ENCODE measurements at places on chromosomes 3 and 15.
A peak's percentile ranks its signal among the peaks of the same experiment; 100 is the strongest.

DNA sequence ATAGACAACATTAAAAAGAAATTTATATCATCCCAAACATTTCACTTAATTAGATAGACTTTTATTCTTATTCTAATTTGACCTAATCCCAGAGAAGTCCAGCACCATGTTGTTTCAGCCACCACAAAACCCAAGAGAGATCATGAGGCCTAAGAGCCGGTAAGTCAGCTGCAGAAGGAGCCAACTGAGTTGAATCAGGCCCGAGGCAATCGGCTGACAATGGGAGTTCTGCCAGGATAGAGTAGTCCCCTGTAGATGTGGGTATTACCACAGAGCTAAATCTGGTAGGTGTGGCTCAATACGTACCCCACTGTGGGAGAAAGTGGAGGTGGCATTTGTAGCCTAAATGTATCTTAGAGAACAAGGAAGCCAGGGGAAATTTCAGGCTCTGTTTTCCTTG lies 49.7 kb upstream of the UMPS start:
- no peak for DNase-seq

DNA sequence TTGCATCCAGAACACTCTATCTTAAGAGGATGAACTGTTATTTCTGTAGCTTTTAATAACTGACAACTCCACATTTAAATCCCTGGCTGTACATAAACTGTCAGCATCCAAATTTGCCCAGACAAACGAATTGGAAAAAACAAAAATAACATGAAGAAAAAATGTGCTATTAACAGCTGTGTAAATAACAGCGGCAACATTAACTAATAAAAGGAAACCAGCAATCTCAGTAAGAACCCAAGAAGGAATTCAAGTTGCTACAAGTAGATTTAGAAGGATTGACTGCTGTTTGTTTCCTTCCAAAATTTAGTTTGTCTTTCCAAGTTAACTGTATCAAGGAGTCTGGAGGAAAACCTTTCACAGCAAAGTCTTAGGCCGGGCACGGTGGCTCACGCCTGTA lies 550.6 kb upstream of the MDFIC2 start:
- DNase-seq = no peak

- DNase-seq = no peak
Observed at GRCh38 chr15:91882858-91883586, 29.5 kb downstream of the SLCO3A1 start.

- DNase-seq = peak; percentile 65
Observed at GRCh38 chr3:81003817-81004216, 757.6 kb downstream of the GBE1 start.

- DNase-seq = no peak
Observed at GRCh38 chr3:55567615-55568014, 80.5 kb upstream of the WNT5A start.

DNA sequence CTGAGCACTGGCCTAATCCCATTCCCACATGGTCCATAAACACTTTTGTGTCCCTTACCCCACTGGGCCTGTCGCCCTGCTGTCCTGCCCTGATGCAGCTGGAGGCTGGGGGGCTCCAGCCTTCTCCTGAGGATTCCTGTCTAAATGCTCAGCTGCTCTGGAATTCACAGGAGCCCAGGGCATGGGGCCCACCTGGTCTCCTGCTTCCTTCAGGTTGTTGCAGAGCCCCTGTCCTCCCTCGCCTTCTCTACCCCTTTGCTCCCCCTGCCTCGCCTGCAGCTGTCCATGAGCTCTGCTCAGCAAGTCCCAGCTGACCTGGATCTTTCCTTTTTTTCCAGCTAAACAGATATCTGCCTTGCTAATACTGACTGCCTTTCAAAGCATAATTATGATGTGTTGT lies 286.9 kb downstream of the XXYLT1 start:
- DNase-seq = no peak

GRCh38 chr3:15633159-15633558 lies 31.6 kb downstream of the BTD start:
- DNase-seq = peak; percentile 22

- DNase-seq = no peak
Observed at GRCh38 chr15:56930669-56931313, 12.3 kb downstream of the TCF12 start.

DNA sequence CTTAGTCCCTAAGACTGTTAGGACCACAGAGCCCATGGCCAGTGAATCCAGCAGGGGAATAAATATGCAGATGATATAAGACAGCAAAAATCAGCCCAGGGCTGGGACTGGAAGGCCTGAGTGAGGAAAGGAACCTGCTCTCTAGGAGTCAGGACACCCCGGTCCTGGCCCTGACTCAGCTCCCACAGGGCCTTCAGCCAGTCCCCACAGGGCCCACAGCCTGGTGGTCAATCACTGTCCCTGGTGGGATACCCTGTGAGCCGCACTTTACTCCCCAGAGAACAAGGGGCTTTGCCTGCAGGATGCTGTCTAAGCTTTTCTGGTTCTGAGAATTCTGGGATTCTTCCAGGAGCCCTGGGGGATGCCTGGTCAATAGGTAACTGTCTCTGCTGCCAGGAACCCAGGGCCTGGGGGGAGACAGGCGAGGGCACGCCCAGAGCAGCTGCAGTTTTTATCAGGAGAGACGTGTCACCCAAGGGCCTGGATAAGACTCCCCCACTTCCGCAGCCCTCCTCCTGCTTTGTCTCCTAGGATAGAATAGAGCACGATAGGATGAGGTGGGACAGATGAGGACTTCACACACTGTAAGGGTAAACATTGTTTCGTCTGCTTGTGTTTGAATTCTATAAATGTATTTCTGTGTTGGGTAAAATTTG lies 49.5 kb upstream of the MCF2L2 start:
- DNase-seq = no peak

Measured in NCI-H1436 (cell line).